ENCODE measurements at places on chromosomes 12 and 14. TPM values are rescaled to one million over a fixed set of nuclear protein-coding genes. Genes with fewer than 3 reads are reported as not detected.

The GUCY2C gene
- total RNA-seq = not detected

The ARID2 gene
- total RNA-seq = 89.9 TPM

The PLBD1 gene
- 2.0 TPM for total RNA-seq

The SYCP3 gene
- 6.1 TPM for total RNA-seq

The GALNT4 gene
- 1.9 TPM for total RNA-seq

The COCH gene
- total RNA-seq = 4.4 TPM

The GLI1 gene
- total RNA-seq = 4.1 TPM

The RARG gene
- 1.2 TPM for total RNA-seq

The PRKD1 gene
- total RNA-seq = not detected
